ENCODE measurements at places on chromosomes 2 and 18.

DNA sequence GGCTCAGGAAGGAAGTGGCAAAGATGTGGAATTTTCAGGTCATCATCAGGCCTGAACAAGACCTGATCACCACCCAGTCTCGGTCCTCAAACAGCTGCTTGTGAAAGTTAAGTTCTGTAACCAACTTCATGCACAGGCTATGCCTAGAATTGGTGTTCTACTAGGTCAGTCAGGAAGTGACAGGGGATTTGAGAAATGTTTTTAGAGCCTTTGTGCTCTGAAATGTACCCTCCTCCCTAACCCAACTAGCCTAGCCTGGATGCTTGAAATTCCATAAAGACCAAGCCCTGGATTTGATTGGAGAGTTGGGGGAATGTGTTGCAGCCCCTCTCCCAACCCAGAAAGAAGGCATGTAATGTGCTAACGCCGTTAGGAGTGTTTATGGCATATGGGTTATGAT, 63.3 kb downstream of the TGOLN2 start:
- DNase-seq: no peak

GRCh38 chr2:65055422-65056214, 598 bp upstream of the CEP68 start:
- DNase-seq: peak; percentile 59

DNA sequence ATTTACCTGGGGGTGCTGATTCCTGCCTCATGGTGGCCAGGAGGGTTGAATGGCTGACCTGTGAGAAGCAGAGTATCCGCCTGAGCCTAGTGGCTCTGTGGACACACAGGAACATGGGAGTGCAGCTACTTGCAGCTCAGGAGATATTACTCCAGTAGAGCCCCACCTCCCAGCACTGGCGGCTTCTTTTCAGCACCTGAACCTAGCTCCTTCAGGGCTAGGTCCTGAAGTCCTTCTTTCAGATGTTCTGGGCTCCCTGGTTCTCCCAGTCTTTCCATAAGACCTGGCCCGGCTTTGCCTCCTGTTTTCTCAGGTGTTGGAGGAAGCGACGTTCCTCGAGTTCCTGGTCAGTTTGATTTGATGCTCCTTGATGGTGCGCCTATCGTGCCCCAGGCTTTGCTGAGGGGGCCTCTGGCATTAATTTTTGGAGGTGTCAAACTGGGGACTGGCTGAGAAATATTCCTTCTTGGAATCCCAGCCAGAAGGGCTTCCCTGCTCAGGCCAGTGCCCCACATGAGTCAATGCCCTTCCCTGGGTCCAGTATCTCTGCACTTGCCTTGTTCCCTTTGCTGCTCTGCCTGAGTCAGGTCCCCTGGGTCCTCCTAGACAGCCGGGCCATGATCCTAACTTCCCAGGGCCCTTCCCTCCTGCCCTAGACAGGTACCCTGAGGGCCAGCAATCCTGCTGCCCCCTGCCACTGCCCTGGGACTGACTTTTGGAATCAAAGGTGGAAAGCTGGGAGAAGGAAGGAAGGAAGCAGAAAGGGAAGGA, 110.7 kb upstream of the HAAO start:
- no peak for DNase-seq

GRCh38 chr2:44926957-44927356, 14.5 kb upstream of the SIX3 start:
- no peak for DNase-seq

DNA sequence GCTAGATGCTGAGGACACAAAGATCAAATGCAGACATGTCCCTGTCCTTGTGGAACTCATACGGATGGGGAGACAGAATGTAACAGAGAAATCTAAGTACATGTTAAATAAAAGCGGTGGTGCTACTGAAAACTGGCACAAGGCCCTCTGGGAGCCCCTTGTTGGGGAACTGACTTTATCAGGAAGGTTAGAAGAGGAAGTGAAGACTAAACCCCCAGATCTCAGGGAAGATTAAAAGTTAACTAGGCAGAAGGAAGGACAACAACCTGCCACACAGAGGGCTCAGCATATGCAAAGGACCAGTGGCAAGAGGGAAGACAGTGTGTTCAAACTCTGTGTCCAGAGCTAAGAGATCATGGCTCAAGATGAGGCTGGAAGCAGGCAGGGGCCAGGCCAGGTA, 4.8 kb downstream of the CACNB4 start:
- no peak for DNase-seq

- DNase-seq: no peak
Measured at GRCh38 chr2:230676546-230676945, 36.1 kb upstream of the CAB39 start.

DNA sequence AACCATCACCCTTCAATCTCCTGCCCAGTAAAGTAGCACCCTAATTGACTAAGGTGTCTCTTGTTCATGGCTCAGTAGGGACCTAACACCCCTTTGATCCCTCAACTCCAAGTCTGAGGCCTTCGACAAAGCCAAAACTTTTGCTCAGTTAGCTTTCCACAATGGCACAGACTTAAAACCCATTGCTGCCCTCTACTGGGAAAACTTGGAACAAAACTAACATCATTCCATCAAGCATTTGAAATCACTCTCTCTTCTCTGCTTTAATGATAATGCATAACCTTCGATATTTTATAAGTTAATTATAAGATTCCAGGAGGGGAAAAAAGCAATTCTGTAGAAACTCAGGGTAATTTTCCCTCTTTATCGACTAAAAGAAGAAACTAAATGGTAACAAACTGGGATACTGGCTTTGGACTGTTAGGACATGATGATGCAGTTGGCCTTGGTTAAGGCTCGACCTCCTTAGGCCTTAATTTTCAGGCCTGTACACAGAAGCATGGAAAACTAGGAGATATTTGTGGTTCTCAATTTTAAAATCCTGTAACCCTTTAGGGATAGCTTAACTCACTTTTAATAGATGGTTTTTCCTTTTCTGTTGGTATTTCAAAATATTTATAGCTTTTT, 127.8 kb downstream of the STK39 start:
- no peak for DNase-seq

DNA sequence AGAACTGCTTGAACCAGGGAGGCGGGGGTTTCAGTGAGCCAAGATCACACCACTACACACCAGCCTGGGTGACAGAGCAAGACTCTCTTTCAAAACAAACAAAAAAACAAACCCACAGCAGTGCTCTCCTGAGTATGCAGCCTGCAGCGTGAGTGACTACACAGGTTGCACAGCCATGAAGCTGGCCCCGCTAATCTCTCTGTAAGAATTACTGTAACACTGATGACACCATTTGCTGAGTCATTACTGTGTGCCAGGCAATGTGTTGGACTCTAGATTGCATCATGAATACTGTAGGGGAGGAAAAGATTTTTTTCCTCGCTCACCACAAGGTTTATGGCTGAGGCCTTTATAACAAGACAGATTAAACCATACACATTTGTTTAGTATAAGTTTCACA, 118.6 kb upstream of the ATP8B1 start:
- no peak for DNase-seq

- no peak for DNase-seq
Measured at GRCh38 chr2:220980966-220981675, 591.0 kb downstream of the EPHA4 start.

DNA sequence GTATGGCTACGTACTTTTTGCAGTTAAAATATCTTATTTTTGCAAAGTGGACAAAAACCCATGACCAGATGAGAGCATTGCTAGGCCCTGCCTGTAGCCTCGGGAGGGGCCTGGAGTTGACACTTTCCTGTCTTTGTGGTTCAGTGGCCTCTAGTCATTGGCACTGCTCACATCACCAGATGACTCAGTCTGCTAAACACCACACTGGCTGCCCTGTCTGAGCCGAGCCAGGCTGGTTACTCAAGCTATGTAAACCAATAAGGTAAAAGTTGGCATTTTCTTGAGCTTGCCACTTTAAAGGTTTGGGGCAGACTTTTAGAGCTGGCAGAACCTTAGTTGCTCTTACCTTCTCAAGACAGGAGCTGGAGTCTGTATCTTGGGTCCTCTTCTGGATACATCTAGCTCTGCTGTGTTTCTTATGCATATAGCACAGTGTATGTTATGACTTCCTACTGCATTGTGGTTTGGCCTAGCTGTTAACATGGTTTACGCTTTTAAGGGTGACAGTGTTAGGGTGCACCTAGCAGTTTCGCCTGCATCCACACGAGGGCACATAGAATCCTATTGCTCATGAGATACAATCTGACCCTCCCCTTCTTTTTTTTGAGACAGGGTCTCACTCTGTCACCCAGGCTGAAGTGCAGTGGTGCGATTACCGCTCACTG, 76.4 kb downstream of the AP1S3 start:
- DNase-seq: no peak
